ENCODE measurements at places on chromosomes 12 and 14.

- no peak for DNase-seq
These were observed 95.4 kb downstream of the KLHL28 start for GRCh38 chr14:44866322-44866721.

- DNase-seq: no peak
These were observed 11.7 kb upstream of the PTHLH start for GRCh38 chr12:27984275-27984674.

GRCh38 chr12:91818227-91819131 lies 327.2 kb downstream of the BTG1 start:
- no peak for DNase-seq

- DNase-seq: no peak
These were observed 121.3 kb downstream of the CRADD start for GRCh38 chr12:93798279-93799151.

- DNase-seq: no peak
These were observed 27.4 kb upstream of the DIP2B start for GRCh38 chr12:50477241-50477832.

- no peak for DNase-seq
These were observed 19.7 kb downstream of the MED13L start for GRCh38 chr12:116257826-116258225.

- no peak for DNase-seq
These were observed 505.9 kb downstream of the MED13L start for GRCh38 chr12:115771601-115772000.

GRCh38 chr14:36241183-36241582 lies 64.7 kb upstream of the PTCSC3 start:
- DNase-seq: no peak

DNA sequence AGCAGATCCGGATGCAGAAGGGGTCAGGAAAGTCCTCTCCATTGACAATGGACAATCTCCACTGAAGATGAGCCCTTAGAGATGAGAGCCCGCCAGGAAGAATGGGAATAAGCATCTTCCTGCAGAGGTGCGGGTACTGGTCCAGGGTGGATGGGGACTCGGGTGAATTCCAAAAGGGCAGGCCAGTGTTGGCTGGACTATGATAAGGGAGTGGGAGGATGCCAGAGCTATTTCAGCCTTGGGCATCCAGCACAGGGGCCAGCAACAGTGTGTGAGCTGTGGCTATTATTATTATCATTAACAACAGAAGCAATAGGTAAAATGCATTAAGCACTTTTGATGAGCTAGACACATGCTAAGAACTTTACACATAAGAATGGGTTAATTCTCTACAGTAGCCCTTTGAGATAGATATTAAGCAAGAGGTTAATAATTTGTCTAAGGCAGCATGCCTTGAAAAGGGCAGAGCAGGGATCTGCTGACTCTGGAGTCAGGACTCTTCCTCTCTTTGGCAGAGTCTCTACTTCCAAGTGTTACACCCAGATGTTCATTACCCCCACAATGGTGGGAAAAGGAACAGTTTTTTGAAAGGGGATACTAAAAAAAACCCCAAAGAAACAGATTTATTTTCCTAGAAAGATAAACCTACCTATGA lies 55.2 kb downstream of the PRICKLE1 start:
- DNase-seq: no peak

- DNase-seq: no peak
These were observed 279.6 kb upstream of the TMEM132C start for GRCh38 chr12:127987199-127987901.

GRCh38 chr12:105931762-105932570 lies 206.8 kb downstream of the NUAK1 start:
- DNase-seq: no peak

DNA sequence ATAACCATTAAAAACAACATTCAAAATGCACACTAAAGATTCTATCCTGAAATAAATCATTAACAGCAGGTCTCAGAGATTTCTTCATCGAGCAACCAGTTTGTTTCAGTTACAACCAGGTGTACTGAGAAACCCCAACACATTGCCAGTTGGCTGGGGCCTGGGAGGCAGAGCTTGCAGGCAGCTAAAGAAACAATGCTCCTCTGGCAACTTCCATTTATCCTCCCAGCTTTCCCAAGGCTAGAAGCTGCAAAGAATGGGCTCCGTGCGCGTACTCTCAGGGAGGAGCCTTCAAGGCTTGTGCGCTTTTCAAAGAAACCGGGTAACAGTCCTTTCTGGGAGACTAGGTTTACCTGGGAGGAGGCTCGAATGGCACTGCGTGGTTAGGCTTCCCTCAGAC lies 181.6 kb downstream of the MSRB3 start:
- no peak for DNase-seq

DNA sequence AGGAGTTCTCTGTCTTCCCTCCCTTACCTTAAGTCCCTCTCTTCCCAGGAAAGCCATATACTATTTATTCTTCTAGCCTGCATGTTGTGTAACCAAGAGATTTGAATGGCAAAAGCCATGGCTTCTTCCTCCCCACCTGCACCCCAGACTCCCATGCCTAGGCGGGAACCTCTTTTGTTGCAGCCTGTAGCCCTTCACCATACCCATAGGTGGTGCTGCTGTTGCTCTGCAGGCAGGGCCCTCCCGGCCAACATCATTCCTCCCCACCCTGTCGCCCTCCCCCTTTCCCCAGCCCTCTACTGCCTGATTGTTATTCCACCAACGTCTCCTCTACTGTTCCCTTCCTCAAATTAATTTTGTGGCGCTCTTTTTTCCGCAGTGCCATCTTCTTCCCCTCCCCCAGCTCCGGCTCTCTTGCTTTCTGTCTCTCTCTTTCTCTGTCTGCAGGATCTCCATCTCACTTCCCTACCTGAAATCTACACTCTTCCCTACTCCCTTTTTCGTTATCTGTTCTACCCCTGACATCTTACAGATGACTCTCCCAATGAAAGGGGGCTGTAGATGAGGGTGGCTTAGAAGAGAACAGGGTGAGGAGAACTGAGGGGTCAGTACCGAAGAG lies 13.8 kb downstream of the NGDN start:
- peak; percentile 80 for DNase-seq

DNA sequence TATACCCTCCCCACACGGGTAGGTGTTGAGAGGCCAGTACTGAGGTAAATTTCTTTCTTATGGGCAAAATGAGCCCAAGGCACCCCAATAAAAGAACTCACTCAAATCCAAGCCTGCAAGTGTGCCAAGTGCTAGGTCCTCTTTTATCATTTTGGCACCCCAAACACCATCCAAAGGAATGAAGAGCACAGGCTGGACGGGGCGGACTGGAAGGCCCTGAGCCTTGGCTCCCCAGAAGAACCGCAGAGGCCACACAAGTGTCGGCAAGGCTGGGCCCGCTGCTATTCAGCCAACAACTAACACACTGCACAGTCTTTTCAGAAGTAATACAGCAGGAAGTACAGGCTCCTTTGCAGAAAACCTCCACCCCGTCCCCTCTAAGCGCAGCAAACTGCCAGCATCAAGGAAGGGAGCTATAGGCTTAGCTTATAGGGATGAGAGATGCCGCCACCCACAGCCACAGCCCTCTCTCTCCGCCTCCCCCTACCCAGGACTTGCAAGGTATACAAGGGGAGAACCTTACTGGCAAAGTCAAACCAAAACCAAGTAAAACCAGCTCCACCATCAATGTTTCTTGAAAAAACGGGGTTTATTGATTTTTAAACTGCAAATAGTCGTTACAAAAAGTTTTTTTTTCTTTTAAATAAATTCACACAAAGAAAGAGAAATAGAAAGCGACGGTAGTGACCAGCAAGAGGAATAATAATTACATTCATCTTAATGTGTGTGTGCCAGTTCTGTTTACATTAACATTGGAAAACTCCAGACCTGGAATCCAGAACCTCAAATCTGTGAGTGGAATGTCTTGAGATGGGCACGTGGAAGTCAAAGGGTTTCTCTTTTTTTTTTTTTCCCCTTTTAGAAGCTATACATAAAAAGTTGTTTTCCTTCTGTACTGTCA lies 5.5 kb downstream of the ZFP36L1 start:
- peak; percentile 57 for DNase-seq

DNA sequence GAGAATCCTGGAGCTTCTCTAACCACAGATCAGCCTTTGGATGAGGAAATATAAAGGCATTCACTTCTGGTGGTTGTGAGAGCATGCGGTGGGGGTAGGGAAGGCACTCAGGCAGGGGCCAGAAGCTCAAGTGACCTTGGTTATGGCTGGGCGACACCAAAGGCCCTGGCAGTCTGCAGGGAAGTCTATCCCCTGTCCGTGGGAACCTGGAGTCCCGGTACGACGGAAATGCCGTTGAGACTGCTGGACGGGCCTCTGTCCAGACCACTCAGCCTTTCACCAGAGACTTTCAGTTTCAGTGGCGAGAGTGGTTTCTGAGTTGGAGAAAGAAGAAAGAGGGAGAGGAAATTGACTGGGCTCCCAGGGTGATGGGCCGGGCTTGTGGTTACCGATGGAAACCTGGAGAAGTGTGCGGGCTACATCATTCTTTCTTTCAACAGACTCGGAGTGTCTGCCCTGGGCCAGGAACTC lies 20.9 kb downstream of the ISCA2 start:
- peak; percentile 39 for DNase-seq

DNA sequence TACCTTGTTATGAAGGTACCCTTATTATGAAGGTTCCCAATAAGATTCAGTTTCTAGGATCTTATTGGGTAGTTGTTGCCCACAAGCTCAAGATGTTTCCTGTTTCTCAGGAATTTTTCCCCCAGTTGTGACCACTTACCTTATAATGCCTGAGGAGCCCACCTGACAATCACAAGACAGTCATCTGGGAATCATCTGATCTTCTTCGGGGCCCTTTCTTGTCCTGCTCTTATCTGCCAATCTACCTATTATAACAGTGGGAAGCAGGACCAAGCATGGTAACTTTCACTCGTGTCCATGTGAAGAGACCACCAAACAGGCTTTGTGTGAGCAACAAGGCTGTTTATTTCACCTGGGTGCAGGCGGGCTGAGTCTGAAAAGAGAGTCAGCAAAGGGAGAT lies 825.5 kb downstream of the BCL11B start:
- DNase-seq: no peak

DNA sequence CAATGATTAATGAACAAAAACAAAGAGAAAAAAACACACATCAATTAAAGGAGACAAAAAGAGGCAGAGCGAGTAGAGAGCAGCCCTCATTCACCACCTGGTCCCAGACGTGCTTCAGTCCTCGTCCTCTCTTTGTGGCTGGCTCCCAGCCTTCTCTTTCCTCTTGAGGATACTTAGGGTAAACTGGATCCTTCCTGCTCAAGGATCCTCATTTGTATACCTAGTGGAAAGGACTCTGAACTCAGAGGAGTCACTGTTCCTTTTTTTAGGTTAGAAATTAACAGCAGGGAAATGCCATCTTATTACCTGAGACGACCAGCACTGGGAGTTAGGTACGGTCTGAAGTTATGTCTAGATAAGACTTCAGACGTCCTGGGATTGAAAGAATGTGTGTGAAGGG lies 9.7 kb downstream of the MLEC start:
- no peak for DNase-seq

- DNase-seq: no peak
These were observed 270.3 kb upstream of the DAAM1 start for GRCh38 chr14:58918066-58918738.

GRCh38 chr12:12560587-12561370 lies 1.9 kb downstream of the DUSP16 start:
- DNase-seq: peak; percentile 84

- DNase-seq: no peak
These were observed 2.0 kb upstream of the ZNF385A start for GRCh38 chr12:54386403-54387113.

DNA sequence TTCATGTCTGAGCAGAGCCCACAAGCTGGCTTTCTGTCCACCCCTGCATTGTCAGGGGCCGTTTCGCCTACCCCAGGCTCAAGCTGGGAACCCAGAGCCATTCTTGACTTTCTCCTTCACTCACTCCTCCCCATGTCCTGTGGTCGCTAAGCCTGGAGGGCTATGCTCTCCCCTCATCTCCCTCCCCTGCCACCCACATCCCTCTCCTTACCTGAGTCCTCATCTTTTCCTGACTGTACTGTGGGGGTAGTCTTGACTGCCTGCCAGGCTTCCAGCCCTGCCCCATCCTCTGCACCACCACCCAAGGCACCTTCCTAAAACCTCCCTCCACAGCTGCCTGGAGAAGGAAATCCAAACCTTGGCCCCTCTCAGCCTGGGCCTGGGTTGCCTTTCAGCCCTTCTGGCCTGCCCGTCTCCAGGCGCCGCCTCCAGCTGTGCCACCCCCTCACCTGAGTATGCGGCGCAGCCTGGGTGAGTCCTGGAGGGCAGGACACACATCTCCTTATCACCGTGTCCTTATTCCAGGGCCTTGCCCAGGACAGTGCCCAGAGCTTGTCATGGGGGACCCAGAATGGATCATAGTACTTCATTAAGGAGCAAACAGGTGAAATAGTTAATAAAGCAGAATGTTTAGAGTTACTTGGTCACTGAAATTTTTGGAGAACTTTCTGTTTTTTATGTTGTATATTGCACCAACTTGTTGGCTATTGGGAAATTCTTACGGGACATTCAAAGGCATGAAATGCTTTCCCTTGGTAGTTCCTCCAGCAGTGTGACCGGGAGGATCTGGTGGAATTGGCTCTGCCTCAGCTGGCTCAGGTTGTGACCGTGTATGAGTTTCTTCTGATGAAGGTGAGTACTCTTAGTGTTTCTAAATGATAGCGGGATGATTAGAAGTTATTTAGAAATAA lies 14.5 kb downstream of the ZNF839 start:
- no peak for DNase-seq

DNA sequence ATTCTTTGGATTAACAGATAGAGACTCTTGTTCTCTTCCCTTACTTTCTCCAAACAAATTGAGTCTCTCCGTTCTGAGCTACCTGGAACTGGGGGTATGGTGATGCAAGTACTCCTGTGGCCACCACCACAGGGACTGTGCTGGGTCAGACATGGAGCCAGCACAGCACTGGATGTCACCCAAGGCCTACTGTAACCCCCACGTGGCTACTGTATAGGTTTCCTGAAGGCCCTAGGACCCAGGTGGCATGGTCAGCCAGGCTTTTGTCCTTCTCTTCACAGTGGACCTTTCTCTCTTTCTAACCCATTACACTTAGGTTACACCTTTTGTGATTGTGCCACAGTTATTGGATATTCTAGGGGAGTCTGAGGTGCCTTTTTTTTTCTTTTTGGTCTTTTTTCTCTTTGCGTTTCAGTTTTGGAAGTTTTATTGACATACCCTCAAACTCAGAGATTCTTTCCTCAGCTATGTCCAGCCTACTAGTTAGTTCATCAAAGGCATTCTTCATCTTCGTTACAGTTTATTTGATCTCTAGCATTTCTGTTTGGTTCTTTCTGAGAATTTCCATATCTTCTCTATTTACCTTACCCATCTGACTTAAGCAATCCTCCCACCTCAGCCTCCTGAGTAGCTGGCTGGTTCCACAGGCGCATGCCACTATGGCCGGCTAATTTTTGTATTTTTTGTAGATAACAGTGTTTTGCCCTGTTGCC lies 6.0 kb upstream of the KLHDC2 start:
- DNase-seq: no peak

- DNase-seq: no peak
These were observed 64.9 kb upstream of the FOXG1 start for GRCh38 chr14:28701733-28702132.

GRCh38 chr12:42853370-42854140 lies 264.0 kb upstream of the PRICKLE1 start:
- DNase-seq: no peak

- no peak for DNase-seq
These were observed 10.5 kb downstream of the CELA1 start for GRCh38 chr12:51335931-51336330.

DNA sequence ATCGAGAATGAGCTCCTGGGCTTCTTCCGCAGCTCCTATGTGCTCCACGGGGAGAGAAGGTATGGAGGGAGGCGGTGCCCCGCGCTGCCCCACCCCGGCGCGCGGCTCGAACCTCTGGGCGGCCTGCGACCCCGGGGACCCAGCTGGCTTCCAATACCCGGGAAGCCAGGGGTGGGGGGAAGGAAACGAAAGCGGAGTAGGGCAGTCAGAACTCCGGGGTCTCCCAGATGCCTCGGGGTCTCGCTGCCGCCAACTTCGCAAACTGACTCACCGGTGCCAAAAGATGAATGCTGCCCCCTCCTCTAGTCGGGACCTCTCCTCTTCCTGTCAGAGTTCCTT lies 1.3 kb downstream of the TRHDE start:
- DNase-seq: no peak
